ENCODE measurements at places on chromosomes 1 and 21. TPM values are rescaled to one million over a fixed set of nuclear protein-coding genes. Genes with fewer than 3 reads are reported as not detected.

Gene CRYAA
- polyA plus RNA-seq, result not detected

Gene MYOG
- not detected for polyA plus RNA-seq

Gene ATP6V0B
- 302 TPM for polyA plus RNA-seq

Gene RGS1
- polyA plus RNA-seq, result not detected

Gene NECAP2
- polyA plus RNA-seq, result 29.7 TPM

Gene KIF14
- 1.8 TPM for polyA plus RNA-seq

Gene SELENOF
- polyA plus RNA-seq, result 70.7 TPM
